ENCODE measurements at places on chromosomes 12 and 14.

DNA sequence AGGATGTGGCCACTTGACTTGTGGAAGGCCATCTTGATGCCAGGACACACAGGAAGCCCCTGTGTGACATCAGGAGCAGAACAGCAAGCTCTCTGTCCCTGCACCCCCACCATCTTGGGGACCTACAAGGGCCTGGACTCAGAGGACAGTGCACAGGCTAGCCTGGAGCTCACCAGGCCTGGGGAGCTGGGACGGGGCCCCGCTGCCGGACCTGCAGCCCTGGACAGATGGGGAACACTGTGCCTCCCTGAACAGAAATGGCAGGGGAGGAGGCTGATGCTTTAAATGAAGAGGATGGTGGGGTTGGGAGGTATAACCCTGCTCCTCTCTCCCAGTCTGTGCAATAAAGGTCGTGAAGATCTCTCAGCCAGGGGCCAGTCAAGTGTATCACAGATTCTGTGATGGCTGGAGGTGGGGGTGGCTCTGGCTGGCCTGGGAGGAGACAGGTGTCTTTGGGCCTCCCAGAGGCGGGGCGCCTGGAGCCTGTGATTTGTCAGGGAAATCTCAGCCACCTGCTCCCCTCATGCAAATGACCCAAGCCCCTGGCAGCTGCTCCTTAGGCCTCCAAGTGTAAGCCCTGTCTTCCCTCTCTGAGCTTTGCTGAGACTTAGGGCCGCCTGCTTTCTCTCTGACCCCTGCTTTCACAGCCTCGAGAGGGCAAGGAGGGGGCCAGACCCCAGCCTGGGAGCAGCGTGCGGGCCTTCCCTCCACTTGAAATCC lies 1.1 kb upstream of the GNB3 start:
- ATAC-seq = no peak

- no peak for ATAC-seq
Measured at GRCh38 chr14:58281969-58282368, 16.4 kb upstream of the ARID4A start.

DNA sequence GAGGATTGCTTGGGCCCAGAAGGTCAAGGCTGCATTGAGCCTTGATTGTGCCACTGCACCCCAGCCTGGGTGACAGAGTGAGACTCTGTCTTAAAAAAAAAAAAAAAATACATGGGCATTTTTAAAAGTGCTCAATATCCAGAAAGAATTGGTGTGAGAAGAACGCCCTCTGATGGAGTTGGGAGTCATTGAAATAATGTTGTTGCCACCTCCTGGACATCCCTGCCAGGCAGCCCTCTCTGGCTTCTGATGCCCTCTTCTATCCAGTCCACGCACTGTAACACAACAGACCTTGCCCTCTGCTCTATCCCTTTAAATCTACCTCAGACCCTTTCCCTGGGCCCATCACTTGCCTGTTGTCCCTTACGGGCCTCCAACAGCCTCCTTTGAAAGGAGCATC lies 4.9 kb downstream of the PTGDR start:
- ATAC-seq = peak; percentile 69

- no peak for ATAC-seq
Measured at GRCh38 chr14:51365241-51365965, 125.4 kb downstream of the TMX1 start.

- ATAC-seq = peak; percentile 73
Measured at GRCh38 chr12:98456576-98457573, 58.5 kb upstream of the TMPO start.

DNA sequence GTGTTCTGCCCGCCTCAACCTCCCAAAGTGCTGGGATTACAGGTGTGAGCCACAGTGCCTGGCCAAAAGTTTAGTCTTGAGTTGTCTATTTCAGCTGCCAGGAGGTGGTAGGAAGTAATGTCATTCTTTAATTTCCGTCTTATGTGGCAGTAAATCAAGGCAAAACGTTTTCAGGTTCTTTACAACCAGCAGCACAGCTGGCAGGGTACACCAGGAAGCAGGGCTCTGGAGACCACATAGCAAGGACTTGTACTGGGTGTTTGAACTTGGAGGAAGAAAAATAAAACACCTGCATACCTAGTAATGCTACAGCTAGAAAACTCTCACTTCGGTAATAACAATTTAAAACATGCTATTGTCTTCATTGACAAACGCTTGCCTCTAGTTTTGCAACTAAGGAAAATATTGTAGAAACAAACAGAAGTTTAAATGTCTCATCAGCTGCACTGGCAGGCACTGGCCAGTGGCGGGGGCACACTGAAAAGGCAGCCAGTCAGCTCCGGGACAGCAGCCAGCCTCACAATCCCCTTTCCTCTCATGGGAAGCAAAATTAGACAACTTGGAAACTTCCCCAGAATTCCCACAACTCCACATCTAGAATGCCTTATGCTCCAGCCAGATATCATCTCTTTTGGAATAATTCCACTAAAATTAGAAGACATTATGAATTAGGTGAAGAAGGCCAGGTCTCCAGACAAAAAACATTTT lies 72.2 kb downstream of the CLIP1 start:
- peak; percentile 91 for ATAC-seq

DNA sequence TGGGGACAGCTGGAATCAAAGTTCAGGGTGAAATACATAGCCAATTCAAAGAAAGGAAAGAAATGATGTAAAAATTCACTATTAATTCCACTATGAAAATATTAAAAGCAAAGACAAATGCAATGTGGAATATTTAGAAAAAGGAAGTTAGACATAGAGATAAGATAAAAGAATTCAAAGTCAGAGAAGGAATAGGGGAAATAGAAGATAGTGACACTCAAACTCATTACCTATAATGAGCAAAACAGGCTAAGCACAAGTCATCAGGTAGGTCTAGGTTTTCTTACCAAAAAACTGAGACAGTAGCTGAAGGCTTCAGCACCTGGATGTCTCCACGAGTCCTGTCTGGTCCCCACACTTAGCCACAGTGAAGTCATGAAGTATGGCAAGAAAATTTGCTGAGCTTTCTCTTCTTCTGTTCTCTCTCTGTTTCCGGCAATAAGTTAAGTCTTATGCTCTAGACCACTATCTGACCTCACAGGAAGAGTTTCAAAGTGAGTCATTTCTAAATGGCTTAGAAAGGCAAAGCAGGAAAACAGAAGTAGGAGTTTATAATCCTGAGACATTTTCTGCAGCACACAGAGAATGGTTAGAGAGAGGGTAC lies at the start of gene C3AR1:
C3AR1 (minus strand) TSS at position 369 of the 604 bp plus-strand sequence. CDS start 6,174 bp downstream, outside the sequence.
- ATAC-seq = peak; percentile 90

DNA sequence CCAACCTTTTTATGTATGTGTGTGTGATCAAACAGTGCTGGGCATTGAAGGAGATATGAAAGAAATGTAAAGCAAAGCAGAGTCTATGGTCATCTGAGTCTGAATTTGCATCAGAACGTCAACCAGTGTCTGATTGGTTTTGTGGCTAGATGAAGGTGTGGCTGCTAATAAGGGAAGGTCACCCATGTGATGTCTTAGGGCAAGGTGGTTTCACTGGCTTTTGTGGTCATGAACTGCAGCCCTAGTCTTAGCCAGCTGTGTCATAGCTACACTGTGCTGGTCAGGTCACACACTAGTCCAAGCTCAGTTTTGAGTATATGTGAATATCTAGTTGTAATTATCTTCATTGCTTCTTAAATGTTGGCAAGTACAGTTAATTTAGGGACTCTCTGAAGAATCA lies 105.8 kb downstream of the TGFB3 start:
- ATAC-seq = no peak

GRCh38 chr12:57367121-57367520 lies 63.7 kb downstream of the R3HDM2 start:
- ATAC-seq = no peak

DNA sequence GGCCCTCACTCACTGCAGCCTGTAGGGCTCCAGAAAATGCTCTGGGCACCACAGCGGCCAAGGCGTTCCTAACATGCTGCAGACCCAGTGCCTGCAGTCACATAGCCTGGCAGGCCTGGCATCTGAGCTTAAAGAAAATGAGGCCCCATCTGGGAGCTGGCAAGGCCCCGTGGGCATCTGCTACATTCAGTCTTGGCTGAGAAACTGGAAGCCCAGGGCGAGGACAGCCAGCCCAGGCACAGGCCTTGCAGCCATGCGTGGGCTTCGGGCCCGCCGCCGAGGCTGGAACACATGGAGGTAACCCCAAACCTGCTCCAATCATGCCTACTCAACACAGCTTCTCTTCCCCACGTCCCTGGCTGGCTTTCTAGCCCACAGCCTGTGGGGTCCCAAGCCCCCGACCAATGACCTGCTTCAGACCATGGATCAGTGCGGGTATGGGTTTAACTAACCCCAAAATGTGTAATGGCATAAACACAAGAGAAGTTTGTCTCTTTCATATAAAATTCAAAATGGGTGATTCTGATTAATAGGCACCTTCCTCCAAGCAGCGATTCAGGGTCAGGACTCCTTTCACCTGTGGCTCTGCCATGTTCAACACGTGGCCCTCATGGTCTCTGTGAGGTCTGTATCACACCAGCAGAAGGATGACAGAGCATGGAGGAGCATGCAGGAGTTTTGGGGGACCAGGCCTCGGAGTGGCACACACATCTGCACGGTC lies 6.4 kb downstream of the NGB start:
- ATAC-seq = no peak

DNA sequence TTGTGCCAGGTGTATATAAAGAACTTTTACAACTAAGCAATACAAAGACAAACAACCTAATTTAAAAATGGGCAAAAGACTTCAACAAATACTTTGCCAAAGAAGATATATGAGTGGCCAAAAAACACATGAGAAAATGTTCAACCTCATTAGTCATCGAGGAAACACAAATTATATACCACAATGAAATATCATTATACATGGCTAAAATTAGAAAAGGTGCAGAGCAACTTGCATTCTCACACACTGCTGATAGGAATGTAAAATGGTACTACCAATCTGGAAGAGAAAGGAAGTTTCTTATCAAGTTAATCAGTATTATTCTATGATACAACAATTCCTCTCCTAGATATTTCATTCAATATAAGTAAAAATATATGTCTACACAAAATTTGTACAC lies 131.6 kb upstream of the FRMD6 start:
- ATAC-seq = no peak

- peak; percentile 56 for ATAC-seq
Measured at GRCh38 chr12:122865268-122866231, 30.3 kb downstream of the HIP1R start.

- ATAC-seq = no peak
Measured at GRCh38 chr14:84351646-84352045, 1178.3 kb upstream of the FLRT2 start.

DNA sequence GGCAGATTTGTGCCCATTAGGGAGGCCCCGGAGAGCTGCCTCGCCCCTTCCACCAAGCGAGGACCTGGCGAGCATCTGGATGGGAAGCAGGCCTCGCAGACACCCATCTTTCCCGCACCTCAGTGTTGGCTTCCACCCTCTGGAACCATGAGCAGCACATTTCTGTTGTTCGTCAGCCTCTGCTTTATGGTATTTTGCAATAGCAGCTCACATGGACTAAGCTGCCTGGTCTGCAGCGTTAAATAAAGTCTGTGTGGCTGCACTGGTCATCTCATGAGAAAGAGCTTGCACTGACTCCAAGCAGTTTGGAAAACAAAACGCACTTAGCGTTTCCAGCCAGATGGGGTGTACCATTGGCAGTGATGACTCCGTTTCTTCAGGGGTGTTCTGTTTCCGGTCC lies 75.8 kb downstream of the GLT1D1 start:
- ATAC-seq = no peak

- ATAC-seq = no peak
Measured at GRCh38 chr12:10121278-10121677, 8.7 kb downstream of the CLEC7A start.

DNA sequence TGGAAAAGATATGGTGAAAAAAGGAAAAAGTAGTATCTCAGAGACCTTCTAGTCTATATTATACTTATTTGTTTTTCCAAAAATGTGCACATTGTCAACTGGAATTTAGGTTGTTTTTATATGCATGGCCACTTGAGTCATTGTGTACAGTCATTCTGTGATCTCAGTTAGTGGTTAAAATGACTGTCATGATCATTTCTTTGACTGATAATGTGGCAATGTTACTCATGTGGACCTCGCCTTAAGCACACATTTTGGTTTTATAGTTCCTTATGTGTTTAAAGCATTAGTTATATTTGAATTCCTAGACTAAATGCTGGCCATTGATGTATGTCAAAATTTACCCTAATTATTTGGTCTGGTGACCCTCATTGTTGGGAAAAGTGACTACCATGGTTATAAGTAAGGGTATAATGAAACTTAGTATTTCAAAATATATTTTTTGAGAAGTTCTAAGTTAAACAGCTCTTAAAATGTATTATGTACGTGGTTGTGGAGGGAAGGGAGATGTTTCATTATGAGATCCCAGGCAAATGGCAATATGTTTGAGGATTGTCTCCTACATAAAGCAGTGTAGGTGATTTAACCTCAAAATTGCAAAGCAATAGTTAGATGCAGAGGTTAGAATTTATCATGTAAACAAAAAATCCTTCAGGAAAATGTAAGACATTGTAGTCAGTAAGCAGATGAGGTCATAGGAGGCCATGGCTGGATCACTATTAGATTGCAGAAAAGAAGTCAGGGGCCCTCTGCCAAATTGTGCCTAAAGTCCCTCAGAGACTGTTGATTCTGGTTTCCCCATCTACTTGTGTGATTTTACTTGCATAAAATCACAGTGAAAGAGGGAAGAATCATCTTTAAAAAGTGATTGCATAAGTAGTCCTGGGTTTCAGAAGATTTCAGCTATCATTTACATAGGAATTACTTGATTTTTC lies 17.5 kb downstream of the PNMA1 start:
- ATAC-seq = no peak

- ATAC-seq = peak; percentile 44
Measured at GRCh38 chr12:111437816-111438454, 32.2 kb downstream of the SH2B3 start.

GRCh38 chr14:65356327-65356836 lies 56.1 kb upstream of the FUT8 start:
- ATAC-seq = peak; percentile 67

DNA sequence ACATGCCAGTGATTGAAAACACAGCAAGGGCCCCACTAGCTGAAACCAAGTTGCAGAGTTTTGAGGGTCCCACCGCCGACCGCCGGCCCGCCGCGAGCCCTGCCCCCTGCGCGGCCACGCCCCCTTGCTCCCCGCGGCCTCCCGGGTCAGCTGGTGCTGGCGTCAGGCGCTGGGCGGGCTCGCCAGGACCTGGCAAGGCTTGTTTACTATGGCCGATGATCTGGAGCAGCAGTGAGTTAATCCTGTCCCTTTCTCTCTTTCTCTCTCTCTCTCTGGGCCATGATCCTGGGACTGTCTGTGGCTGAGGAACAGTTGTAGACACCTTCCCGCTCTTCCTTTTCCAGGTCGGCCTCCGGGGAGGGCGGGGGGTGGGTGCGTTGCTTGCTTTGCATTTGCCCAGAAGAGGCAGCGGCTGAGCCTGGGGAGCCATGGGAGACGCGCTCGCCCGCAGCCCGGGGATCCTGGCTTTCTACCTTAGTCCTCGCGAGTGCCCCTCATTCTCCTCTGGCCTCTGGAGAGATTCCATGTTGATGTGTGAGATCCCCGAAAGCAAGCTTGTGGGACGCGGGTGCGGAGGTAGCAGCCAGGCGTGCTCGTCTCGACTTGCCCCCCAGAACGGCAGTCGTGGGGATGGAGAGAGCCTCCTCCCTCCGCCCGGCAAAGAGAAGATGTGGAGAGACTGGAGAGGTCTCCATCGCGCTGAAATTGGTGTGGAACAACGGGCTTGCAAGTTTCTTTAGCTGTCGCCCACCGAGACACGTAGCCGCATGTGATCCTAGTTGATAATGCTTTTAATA lies at the start of gene ABHD4:
ABHD4 (plus strand) TSS at position 202 of the 797 bp plus-strand sequence; CDS start at position 209, 7 bp downstream.
- ATAC-seq = peak; percentile 96

Measured in SK-N-SH treated with all-trans-retinoic acid at 6 μM for 48 hours (cell line).